ENCODE measurements at places on chromosomes 7 and 10.

GRCh38 chr10:860519-860918 lies 71.0 kb downstream of the LARP4B start:
- no peak for DNase-seq
- no peak overlapping the region for H3K4me3 ChIP-seq
- H3K4me1 ChIP-seq, result no peaks in the 10 kb centered on the region
- no peak overlapping the region for H3K27ac ChIP-seq
- peaks cover 24% of the 10 kb centered on the region for H3K36me3 ChIP-seq
- no peaks in the 10 kb centered on the region for H3K27me3 ChIP-seq

GRCh38 chr7:7529328-7529727 lies 6.3 kb downstream of the COL28A1 start:
- no peaks in the 10 kb centered on the region for H3K36me3 ChIP-seq
- no peaks in the 10 kb centered on the region for H3K4me1 ChIP-seq
- no peak overlapping the region for H3K27ac ChIP-seq

GRCh38 chr7:30084212-30084611 lies 50.6 kb upstream of the MTURN start:
- no peak overlapping the region for H3K4me3 ChIP-seq
- H3K27me3 ChIP-seq, result no peaks in the 10 kb centered on the region
- peaks cover 3% of the 10 kb centered on the region for H3K36me3 ChIP-seq

DNA sequence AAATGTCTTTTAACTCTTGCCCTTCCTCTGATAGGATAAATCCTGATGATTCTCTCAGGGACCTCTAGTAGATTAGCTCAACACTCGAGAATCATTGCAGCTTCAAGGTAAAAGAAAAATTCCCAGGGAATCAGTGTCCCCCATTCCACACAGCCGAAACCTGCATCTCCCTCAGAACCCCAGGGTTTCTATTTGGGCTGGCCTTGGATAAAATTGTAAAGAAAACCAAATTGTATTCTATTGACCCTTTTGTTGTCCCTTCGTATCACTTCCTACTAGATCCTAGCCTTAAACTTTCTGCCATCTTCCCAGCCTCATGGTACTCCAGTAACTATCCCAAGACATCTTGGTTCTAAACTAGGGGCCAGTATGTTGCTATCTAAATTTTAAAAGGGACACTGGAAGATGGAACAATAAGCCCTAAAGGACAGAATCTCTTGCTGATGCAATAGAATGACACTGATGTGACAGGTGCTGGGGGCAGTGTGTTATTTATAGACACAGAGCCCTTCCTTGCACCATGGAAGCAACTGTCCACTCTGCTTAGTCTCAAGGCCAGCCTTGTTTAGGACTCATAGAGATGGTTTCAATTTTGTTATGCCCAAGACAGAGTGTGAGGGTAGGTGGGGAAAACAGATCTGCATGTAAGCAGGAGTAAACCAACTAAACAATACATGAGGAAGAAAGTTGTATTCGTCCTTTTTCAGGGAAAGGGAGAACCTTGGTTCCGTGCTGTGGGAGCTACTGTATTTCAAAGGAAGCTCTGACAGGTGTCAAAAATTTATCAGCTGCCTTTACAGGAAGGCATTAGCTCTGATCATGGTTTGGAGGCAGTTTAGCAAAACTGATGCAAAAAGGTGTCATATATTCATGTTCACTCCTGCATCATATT lies 7.6 kb downstream of the ASB15 start:
- no peak for DNase-seq
- H3K27ac ChIP-seq, result no peak overlapping the region
- no peaks in the 10 kb centered on the region for H3K4me1 ChIP-seq
- H3K36me3 ChIP-seq, result no peaks in the 10 kb centered on the region
- H3K4me3 ChIP-seq, result no peak overlapping the region
- H3K27me3 ChIP-seq, result no peaks in the 10 kb centered on the region

Measured in astrocyte (in vitro differentiated cells and primary cell).